ENCODE measurements at places on chromosomes 1 and 21.

DNA sequence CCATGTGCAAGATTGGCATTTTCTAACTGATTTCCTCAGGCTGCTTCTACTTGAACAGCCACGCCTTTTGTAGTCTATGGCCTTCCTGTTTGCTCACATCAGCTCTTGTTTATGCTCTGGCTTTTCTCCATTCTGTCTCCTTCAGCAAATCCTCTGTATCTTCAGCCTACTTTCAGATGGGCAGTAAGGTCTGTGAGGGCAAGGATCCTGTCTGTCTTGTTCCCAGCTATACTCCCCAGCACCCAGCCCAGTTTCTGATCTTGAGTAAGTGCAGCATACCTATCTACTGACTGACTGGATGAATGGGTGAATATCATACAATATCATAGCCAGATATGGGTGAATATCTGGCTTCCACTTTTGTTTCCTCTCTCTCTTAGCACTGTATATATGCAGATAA, 438.1 kb downstream of the LMO4 start:
- DNase-seq: no peak

- DNase-seq: no peak
These were observed 50.9 kb downstream of the NTMT2 start for GRCh38 chr1:170196490-170197236.

DNA sequence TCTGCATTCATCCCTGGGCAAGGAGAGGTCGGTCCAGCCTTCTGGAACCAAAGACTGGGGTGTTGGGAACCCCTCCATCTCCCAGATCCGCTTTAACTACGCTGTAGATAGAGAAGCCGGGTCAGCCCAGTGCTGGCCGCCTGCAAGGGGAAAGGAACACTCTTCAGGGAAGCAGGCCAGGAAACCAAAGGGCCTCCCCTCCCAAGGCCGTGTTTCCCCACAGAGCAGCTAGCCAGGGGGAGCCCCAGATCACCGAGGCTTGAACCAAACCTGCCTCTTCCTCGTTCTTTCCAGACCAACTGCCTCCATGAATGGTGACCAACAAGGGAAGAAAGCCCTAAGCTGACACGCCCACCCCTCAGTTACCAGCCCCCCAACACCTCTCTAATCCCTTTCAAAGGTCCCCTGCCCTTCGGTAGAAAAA, 1.2 kb upstream of the CHD5 start:
- DNase-seq: no peak

GRCh38 chr1:66542811-66543767, 9.1 kb downstream of the SGIP1 start:
- DNase-seq: no peak

- no peak for DNase-seq
These were observed 13.2 kb upstream of the SLC2A1 start for GRCh38 chr1:42971841-42972291.

Measured in right hindlimb (tissue), 1 donor.